Pancreas (tissue), 10 donors: ENCODE measurements at places on chromosomes 4 and X. TPM values are rescaled to one million over a fixed set of nuclear protein-coding genes. Genes with fewer than 3 reads are reported as not detected.

DNA sequence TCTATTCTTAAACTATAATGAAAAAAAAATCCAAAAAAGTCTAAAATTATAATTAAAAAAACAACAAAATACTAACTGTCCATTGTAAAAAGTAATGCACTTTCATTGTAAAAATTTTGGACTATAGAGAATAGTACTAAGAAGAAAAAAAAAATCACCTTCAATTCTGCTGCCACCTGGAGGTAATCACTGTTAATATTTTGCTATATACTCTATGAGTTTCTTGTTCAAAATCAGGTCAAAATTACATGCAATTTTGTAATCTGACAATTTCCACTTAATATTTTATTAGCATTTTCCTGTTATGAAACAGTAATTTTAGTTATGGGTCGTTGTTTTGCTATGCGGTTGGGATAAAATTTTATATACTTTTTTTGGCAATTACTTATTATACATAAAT is 62.0 kb downstream of the HTT start:
- H3K4me3 ChIP-seq = no peak overlapping the region
- H3K36me3 ChIP-seq = peaks cover 14% of the 10 kb centered on the region
- DNase-seq = no peak
- H3K4me1 ChIP-seq = peaks cover 4% of the 10 kb centered on the region
- H3K27me3 ChIP-seq = no peaks in the 10 kb centered on the region
- H3K27ac ChIP-seq = no peak overlapping the region

DNA sequence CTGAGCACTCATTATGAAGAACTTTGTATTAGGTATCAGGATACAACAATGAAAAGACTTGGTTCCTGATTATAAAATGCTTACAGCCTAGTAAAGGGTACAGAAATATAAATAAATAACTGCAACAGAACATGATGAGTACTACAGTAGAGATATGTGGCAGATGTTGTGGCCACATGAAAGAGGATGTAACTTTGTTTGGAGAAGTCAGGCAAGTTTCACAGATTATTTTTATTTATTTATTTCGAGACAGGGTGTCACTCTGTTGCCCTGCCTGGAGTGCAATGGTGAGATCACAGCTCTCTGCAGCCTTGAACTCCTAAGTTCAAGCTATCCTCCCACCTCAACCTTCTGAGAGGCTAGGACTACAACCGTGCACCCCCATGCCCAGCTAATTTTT is 15.8 kb upstream of the UBE2K start:
- no peak overlapping the region for H3K27ac ChIP-seq
- H3K4me3 ChIP-seq = no peak overlapping the region
- no peak for DNase-seq
- H3K27me3 ChIP-seq = no peaks in the 10 kb centered on the region
- no peaks in the 10 kb centered on the region for H3K4me1 ChIP-seq

The ADGRG4 gene
- total RNA-seq = not detected

DNA sequence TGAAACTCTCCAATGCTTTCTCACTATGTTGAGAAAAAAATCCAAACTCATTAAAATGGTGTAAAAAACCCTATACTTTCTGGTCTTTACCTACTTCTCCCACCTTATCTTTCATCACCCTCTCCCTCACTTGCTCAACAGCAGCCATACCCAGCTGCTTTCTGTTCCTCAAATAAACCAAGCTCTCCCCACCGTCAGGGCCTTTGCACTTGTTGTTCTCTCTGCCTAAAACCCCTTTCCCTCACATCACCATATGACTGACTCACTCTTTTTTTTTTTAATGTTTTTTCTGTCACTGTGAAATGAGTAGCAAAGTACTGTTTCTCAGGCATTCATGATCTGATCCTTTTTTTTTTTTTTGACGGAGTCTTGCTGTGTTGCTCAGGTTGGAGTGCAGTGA is 122.3 kb upstream of the TMEM164 start:
- DNase-seq = no peak
- H3K27me3 ChIP-seq = no peaks in the 10 kb centered on the region
- H3K4me3 ChIP-seq = no peak overlapping the region
- H3K4me1 ChIP-seq = no peaks in the 10 kb centered on the region
- H3K27ac ChIP-seq = no peak overlapping the region

DNA sequence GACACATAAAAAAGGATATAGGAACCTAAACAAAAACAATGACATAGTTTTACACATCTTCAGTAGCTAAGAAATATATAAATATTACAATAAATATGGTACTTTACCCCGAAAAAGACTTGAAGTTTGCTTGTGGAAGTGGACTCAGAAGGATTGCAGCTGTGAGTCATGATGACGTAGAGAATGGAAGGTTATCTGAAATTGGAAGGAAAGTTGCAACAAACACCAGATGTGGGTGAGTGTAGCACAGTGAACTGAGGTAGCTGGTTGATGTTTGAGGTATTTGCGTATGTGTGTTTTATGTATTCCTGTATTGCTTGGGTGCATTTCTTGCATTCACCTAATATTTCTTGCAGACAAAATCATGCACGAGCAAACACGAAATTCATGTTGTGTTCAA is 113.0 kb downstream of the ARX start:
- no peaks in the 10 kb centered on the region for H3K36me3 ChIP-seq
- no peaks in the 10 kb centered on the region for H3K27me3 ChIP-seq
- H3K4me1 ChIP-seq = no peaks in the 10 kb centered on the region
- no peak overlapping the region for H3K27ac ChIP-seq
- DNase-seq = no peak
- H3K4me3 ChIP-seq = no peak overlapping the region

GRCh38 chrX:132063862-132064261 is 40.8 kb downstream of the STK26 start:
- no peak overlapping the region for H3K27ac ChIP-seq
- no peak overlapping the region for H3K4me3 ChIP-seq
- no peak for DNase-seq

- H3K4me1 ChIP-seq = no peaks in the 10 kb centered on the region
- no peaks in the 10 kb centered on the region for H3K36me3 ChIP-seq
- no peak overlapping the region for H3K4me3 ChIP-seq
- no peaks in the 10 kb centered on the region for H3K27me3 ChIP-seq
- no peak overlapping the region for H3K27ac ChIP-seq
Measured at GRCh38 chrX:8679550-8679949, 52.4 kb downstream of the ANOS1 start.

DNA sequence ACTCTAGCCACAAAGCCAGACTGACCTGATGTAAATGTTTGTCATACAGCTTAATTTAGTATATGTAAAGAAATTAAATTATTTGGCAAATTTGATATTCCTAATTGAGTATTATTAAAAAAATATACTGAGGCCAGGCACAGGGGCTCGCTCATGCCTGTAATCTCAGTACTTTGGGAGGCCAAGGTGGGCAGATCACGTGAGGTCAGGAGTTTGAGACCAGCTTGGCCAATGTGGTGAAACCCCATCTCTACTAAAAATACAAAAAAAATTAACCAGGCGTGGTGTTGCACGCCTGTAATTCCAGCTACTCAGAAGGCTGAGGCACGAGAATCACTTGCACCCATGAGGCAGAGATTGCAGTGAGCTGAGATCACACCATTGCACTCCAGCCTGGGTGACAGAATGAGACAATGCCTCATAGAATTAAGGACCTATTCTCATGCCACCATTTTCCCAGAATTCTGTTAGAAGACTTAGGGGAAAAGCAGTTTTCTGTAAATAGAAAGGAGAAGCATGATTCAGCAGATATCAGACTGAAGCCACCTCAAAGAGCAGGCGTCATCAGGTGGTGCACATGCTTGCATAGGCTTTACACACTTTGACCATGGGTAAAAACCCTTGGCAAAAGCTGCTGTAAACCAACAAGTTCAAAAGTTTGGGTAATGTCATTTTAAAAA is 6.1 kb downstream of the UBQLN2 start:
- no peaks in the 10 kb centered on the region for H3K27me3 ChIP-seq
- no peak for DNase-seq
- H3K36me3 ChIP-seq = no peaks in the 10 kb centered on the region

The SPANXA2 gene
- not detected for total RNA-seq

- no peak overlapping the region for H3K4me3 ChIP-seq
- H3K36me3 ChIP-seq = no peaks in the 10 kb centered on the region
- no peak for DNase-seq
- H3K27ac ChIP-seq = no peak overlapping the region
- H3K4me1 ChIP-seq = peaks cover 5% of the 10 kb centered on the region
Measured at GRCh38 chr4:109810552-109811387, 4.8 kb upstream of the GAR1 start.

The MCUB gene
- 0.88 TPM for total RNA-seq

The ANAPC4 gene
- total RNA-seq = 9.0 TPM

GRCh38 chr4:147779451-147779850 is 47.6 kb downstream of the ARHGAP10 start:
- H3K27ac ChIP-seq = no peak overlapping the region
- no peaks in the 10 kb centered on the region for H3K36me3 ChIP-seq
- no peaks in the 10 kb centered on the region for H3K4me1 ChIP-seq
- no peaks in the 10 kb centered on the region for H3K27me3 ChIP-seq

GRCh38 chr4:54566608-54567007 is 91.1 kb upstream of the KIT start:
- H3K36me3 ChIP-seq = no peaks in the 10 kb centered on the region
- H3K4me1 ChIP-seq = no peaks in the 10 kb centered on the region
- H3K27ac ChIP-seq = no peak overlapping the region
- H3K4me3 ChIP-seq = no peak overlapping the region
- no peaks in the 10 kb centered on the region for H3K27me3 ChIP-seq
- DNase-seq = no peak

The ADAM29 gene
- total RNA-seq = not detected

DNA sequence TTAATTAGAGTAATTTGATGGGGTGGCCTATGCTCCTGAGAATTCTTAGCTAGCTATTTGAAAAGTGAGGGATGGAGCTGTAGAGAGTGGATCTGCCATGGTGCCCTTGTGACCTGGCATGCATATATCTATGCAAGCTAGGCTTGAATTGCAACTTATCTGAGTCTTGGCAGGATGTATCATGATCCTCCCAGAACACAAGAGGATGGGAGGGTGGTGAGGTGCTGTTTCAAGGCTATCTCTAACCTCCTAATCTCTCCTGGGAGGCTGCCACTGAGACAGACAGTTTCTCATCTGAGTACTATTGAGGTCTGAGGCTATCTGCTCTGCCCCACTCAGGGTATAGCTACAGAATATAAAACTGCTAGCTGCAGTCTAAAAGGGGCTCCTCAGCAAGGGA is 56.6 kb downstream of the BRCC3 start:
- H3K27ac ChIP-seq = no peak overlapping the region
- DNase-seq = no peak
- no peak overlapping the region for H3K4me3 ChIP-seq

DNA sequence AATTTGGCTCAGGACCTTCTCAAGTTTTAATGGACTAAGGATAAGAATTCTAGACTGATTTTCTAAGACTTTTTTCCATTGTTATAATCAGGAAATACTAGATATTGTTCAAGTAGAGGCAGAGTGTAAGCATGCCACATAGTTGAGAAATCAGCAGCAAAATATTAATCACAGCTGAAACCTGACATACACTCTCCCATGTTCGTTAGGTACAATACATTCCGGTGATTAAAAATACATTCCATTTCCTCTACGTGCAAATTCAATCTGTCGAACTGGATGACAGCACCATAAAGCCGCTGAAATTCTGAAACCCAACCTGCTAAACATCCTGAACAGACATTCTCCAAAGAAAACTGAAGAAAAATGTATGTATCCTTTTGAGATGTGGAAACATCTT is 587.6 kb upstream of the DIPK2B start:
- no peaks in the 10 kb centered on the region for H3K36me3 ChIP-seq
- no peaks in the 10 kb centered on the region for H3K4me1 ChIP-seq
- H3K27ac ChIP-seq = no peak overlapping the region
- no peak overlapping the region for H3K4me3 ChIP-seq
- no peaks in the 10 kb centered on the region for H3K27me3 ChIP-seq

The ZNF275 gene
- 7.9 TPM for total RNA-seq

DNA sequence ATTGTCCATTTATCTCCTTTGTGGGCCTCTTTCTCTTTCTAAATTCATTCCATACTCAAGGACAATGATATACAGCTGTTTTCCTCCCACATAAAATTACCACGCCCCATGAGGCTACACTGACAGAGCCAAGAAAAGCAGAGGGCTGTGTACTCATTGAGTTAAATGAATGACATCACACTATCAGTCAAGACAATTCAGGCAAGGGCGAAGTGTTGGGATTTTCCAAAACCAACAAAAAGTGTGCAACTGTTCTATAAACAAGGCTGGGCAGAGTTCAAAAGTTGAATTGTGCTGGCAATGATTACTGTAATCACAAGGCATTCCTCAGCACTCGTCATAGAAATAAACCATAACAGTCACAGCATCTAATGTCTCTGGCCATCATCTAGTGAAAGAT is 799.6 kb upstream of the DIAPH2 start:
- no peak overlapping the region for H3K4me3 ChIP-seq
- DNase-seq = no peak
- no peaks in the 10 kb centered on the region for H3K27me3 ChIP-seq
- no peaks in the 10 kb centered on the region for H3K4me1 ChIP-seq
- H3K36me3 ChIP-seq = no peaks in the 10 kb centered on the region

DNA sequence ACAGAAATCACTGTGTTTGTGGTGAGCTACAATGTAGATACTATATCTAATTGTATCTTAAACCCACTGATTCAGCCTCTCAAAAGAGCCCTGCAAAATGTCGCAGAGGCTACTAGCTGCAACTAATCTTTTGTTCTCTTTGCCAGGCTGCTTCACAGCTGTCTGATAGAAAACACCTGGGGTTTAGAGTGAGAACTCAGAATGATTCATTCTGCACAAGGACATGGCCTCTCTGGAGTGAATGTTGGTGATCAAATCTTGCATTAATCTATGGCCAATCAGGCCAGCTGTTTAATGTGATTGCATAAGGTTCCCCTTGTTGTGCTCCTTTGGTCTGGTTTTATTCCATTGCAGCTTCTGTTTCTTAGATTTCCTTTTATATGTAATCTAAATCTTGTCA is 100.3 kb downstream of the EMCN start:
- H3K27me3 ChIP-seq = no peaks in the 10 kb centered on the region
- H3K36me3 ChIP-seq = no peaks in the 10 kb centered on the region
- H3K27ac ChIP-seq = no peak overlapping the region
- DNase-seq = no peak
- H3K4me3 ChIP-seq = no peak overlapping the region
- no peaks in the 10 kb centered on the region for H3K4me1 ChIP-seq

The PGAM4 gene
- total RNA-seq = not detected

DNA sequence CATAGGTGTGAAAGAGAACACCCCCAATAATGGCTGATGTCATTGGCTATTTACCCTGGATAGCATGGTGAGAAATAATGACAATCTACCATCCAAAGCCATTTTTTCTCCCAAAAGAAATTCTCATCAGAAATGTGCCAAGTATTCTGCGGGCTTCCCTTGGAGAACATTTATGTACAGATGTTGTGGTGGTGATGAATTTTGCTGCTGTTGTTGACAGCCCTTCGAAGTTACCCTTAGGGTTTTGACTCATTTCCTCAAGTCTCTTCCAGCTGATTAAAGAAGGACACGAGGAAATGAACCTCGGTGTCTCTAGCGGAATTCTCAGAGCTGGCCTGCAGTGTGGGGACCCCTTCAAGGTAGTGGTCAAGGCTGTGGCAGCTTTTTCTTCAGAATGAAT is 3.4 kb downstream of the KIT start:
- peaks cover 8% of the 10 kb centered on the region for H3K4me1 ChIP-seq
- no peak overlapping the region for H3K4me3 ChIP-seq
- H3K27ac ChIP-seq = no peak overlapping the region
- no peaks in the 10 kb centered on the region for H3K27me3 ChIP-seq
- no peak for DNase-seq
